ENCODE measurements at places on chromosomes 6 and 20.
A peak's percentile ranks its signal among the peaks of the same experiment; 100 is the strongest.

DNA sequence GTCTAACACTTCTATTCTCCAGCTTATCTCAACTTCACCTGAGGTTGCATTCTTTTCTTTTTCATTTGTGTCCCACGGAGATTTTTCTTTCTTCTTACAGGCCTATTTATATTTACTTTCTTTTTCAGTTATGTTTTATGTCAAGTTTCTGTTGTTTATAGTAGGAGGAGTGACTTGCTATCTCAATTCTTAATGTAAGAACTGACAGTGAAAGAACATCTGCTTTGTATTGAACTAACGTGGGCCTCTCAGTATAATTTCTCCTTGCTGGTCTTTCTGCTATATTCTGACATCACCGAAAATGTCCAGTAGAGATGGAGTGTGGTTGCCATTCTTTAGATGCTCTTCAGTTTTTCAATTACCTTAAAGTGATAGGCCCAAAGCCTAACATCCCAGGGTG is 521.7 kb downstream of the EPM2A start:
- DNase-seq, result peak; percentile 18

DNA sequence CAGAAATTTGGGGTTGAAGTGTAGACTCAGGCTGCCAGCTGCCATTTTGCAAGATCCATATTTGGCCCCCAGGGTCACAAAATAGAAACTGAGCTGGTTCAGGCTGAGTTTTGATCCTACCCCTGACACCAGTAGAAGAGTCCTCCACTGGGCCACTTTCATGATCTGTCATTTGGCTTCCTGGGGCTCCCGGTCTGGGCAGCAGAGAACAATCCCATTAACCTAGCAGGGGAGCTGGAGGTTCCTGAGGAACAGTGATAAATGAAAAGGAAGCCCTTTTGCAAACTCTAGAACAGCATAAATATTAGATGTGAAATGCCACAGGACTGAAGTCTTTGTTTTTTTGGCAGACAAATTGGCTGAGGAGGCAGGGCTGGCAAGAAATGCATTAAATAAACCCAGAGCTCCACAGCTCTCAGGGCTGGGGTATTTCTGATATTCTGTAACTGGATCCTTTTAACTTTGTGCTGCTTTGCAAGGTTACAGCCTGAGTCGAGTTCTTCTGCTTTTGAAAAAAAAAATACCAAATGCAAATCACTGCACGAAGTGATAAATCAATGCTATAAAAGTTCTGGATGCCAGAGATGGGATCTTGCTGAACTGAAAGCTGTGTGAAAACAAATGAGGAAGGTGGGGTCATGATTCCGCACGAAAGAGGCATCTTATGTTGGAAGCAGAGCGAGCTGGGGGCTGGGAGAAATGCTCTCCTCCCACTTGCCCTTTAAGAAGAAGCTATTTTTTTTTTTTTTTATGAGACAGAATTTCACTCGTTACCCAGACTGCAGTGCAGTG is 64.4 kb downstream of the SULF2 start:
- peak; percentile 91 for DNase-seq

DNA sequence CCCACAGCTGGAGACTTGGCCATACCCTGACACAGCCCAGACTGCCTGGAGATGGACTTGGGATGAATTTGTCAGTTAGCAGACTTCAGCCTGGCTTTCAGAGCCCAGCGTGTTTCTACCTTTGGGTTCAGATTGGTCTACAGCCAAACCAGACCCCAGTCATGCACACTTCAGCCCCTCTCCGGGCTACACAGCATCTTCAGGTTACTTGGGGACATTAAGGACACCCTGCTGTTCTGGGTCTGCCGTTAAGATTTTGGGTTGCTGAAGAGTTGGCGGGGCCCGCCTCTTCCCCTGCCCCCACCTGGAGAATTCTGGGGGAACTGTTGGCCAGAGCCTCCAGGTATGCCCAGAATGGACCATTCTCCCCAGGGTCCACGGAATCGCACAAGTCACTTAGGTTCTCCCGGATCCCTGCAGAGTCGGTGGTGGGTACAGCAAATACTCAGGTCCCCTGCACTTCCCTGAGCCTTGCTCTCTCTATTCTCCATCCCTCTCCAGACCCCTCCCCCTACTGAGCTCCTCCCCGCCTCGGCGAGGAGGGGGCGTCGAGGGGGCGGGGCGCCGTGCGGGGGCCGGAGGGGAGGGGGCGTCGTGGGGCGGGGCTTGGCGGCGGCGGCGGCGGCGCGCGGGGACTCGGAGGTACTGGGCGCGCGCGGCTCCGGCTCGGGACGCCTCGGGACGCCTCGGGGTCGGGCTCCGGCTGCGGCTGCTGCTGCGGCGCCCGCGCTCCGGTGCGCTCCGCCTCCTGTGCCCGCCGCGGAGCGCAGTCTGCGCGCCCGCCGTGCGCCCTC is at the start of gene PTK7:
TSS of gene PTK7 (plus strand) at position 645 of the 794 bp plus-strand sequence. CDS start 175 bp downstream, outside the sequence.
- DNase-seq, result peak; percentile 70

DNA sequence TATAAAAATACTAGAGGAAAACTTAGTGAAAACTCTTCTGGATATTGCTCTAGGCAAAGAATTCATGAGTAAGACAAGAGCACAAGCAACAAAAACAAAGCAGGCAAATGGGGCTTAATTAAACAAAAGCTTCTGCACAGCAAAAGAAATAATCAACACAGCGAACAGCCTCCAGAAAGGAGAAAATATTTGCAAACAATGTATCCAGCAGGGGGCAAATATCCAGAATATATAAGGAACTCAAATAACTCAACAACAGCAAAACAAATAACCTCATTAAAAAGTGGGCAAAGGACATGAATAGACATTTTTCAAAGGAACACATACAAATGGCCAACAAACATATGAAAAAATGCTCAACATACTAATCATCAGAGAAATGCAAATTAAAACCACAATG is 17.1 kb upstream of the HECA start:
- peak; percentile 14 for DNase-seq

- DNase-seq, result no peak
Measured at GRCh38 chr20:54938707-54939106, 463.3 kb downstream of the DOK5 start.

DNA sequence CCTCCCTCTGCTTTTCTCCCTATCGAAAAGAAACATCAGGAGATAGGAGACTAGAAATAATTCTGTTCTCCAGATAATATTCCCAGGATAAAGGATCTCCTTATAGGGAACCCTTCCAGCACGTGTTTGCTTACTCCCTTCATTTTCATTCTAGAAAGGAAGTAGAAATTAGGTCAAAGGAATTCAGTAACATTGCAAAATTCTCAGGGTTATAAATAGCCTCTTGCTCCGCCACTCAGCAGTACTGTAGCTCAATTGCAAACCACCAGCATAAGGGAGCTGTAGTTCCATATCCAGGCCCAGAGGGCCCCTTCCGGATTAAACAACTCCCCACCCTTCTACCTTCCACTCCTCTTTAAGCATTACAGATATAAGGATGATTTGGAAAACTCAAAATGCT is 6.2 kb downstream of the ELMO2 start:
- peak; percentile 89 for DNase-seq

GRCh38 chr6:38603966-38604365 is 35.8 kb downstream of the BTBD9 start:
- peak; percentile 43 for DNase-seq

DNA sequence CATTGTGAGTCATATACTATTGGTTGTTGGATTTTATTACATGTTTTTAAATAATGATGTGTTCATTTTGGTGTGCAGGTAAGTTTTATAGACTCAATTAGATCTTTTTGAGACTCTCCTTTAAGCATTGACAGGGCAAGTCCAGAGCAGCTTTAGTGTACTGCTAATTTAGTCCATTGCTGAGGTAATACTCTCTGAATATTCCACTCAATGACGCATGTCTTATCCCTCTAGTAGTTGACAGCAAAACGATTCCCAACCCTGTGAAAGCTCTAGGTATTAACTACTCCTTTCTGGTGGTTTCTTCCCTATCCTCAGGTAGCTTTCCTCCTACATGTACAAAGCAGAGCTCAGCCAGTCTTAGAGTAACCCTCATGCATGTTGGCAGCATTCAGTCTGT is 373.5 kb upstream of the MAP3K7 start:
- DNase-seq, result no peak

DNA sequence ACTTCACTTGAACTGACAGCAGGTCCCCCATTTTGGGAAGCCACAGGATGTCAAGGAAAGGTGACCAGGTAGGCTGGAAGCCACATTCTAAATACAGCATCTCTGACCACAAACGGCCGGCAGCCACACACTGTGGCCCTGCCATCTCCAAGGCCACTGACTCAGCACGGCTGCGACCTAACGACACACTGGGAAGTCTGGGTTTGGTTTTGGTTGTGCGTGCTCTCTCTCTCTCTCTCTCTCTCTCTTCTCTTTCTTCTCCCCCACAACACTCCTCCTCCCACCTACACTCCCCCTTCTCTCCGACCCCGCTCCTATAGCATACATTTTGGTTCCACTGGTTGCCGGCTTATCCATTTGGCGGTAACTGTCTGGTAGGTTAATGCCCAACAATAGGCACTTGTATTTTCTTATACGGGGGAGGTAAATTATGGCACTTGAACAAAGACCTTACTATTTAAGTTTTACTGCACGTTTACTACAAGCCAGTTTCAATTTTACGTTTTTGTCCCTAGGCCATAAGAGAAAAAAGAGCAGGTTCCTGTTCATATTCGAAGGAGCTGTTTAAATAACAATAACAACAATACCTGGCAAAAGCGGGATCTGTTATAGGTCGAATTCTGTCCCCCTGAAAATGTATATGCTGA is 103.6 kb downstream of the GMDS start:
- no peak for DNase-seq

GRCh38 chr6:72953971-72954381 is 271.3 kb downstream of the KHDC1L start:
- peak; percentile 58 for DNase-seq

- peak; percentile 50 for DNase-seq
Measured at GRCh38 chr20:4637081-4637797, 84.5 kb upstream of the PRND start.

DNA sequence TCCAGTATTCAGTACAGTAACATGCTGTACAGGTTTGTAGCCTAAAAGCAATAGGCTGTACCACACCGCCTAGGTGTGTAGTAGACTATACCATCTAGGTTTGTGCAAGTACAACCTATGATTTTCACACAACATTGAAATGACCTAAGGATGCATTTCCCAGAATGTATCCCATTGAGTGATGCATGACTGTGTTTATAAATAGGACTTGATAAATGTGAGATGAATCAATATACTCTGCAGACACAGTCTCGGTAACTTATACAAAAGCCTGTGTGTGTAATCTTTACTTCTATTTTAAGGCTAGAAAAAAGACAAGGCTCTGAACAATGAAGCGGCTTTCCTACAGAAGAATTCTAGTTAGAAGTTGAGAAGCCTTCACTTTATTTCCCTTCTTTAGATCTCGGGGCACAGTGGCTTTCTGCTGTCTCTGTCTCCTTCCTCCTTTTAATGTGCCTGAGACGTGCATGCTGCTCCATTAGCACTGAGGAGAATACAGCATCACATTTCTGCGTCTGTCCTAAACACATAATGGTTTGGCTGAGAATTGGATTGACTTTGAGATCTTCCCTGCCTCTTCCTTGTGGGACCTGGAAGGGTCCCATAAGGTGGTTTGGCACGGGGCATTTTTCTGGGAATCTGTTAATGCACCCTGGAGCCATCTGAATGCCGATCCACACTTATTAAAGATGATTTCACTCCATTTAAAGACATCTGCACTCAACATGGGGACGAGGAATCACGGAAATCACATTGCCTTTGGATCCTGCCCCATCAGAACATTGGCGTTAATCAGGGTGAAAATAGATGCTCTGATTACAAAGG is 112.5 kb downstream of the SCML4 start:
- no peak for DNase-seq

- DNase-seq, result peak; percentile 57
Measured at GRCh38 chr6:112910256-112910655, 563.1 kb downstream of the RFPL4B start.

GRCh38 chr6:133408543-133408942 is 167.4 kb downstream of the EYA4 start:
- no peak for DNase-seq

DNA sequence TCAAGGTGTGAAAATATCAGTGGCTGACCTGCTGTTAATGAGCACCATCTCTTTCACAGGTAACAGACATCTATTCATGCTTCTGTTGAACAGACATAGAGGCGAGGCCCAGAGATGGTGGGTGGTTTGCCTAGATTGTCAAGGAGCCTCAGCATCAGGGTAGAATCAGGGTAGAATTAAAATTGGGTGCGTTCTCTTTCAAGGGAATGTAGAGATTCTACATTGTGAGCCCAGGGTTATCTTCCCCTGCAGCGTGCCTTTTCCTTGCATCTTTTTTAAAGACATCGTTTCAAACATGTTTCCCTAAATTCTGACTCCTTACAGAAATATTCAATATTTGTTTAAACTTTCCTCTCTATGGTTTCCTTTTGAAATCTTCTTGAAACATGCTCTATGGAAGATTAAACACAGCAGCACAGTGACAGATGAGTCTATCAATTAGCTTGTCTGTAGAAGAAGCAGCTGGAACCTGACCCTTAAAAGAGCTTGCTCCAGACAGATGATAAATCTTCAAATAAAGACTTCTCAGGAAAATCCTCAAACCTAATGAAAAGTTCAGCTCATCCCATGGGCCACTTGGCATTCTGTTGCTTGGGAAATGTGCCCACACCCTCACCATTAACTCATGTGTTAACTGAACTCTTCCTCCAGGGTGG is 119.8 kb downstream of the IPCEF1 start:
- DNase-seq, result no peak

DNA sequence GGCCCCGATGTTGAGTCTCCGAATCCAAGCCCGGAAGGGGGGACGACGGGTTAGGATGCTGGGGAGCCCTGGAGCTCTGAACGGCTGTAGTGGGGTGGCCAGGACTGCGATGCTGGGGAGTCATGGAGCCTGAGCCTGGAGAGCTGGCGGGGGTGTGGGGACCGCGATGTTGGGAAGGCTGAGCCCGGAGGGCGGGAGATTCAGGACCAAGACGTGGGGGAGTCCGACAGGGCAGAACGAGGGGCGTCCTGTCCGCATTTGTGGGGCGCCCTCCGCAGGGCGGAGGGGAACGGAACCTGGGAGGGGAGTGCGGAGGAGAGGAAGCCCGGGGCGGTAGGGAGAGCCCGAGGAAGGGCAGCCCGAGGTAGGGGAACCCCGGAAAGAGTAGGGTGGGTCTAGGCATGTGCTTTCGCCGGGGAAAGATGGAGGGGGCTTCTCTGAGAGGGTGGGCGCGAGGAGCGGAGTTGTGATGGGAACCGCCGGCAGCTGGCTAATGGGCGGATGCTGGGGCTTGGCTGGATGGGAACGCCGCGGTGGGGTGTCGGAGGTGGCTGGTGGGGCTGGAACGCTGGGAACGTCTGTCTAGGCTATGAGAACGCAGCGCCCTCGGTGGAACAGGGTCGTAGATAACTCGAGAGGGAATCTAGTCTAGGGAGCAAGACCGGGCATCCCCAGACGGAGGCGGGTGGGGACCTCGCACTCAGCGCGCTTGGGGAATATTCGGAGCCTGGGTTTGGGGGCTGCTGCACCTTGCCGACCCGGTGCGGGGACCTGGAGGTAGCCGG is 684 bp downstream of the PAQR8 start:
- peak; percentile 46 for DNase-seq

DNA sequence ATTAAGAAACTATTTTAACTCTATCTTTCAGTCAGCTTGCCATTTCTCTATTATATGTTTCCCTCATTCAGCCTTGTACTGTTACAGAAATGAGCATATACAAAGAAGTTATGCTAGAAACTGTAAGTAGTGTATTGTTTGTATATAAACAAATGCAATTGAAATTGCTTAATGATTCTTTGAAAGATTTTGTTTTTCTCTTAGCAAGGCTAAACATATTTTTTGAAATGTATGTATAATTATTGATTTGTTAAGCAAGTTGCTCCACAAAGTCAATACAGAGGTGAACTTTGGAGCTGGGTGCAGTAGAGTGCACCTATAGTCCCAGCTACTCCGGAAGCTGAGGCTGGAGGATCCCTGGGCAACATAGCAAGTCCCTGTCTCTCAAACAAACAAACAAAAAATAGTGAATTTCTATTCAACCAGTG is 253.6 kb downstream of the RNGTT start:
- no peak for DNase-seq

Measured in EH (cell line).